ENCODE measurements at places on chromosomes 7 and 10.

DNA sequence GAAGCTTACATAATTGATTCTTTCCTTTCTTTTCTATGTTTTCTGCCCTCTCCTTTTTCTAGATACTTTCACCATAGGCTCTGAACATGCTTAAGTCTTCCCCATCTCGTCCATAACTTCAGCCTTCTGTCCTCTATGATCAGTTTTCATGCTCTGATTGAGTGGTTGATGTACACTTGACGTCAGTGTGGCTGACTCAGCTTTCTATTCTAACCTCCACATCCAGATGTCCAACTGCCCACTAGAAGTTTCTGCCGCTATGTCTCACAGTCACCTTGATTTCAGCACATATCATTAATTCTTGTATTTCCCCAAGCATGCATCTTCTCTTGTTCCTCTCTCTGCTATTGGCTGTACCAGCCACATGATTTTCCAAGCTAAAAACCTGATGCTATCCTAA is 15.0 kb downstream of the CDK14 start:
- no peak for DNase-seq

GRCh38 chr7:69177461-69177861 is 420.8 kb upstream of the AUTS2 start:
- no peak for DNase-seq

GRCh38 chr7:5077740-5078139 is 32.1 kb downstream of the RBAK start:
- DNase-seq, result no peak

DNA sequence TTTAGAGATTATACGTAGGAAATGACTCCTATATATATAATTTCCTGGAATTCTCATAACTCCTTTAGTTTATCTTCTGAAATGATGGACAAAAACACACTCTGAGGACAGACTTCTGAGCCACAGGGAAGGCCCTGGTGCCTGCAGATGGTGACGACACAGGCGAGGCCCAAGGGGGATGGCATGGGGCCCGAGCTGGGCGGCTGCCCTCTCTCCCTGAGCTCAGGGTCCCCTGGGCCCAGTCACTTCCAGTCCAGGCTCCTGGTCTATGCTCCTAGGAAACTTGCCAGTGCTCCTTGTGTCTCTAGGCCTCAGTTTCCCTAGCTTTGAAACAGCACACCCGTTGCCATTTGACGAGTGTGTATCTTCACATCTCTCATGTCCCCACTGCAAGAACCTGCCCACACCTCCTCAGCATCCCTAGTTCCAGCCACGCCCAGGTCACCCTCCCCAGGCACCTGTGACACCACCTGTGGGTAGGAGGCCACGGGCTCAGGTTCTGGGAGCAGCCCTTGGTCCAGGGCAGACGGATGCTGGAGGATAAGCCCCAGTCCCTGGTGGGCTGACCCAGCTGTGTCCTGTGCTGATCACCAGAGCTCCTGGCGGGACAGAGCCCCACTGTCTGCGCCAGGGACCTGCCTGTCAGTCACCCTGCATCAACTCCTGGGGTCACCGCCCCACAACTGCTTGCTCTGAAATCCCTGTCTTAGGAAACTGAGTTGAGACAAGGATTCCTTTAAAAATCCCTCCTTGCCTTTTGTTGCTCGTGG is 23.4 kb upstream of the SHH start:
- DNase-seq, result no peak

DNA sequence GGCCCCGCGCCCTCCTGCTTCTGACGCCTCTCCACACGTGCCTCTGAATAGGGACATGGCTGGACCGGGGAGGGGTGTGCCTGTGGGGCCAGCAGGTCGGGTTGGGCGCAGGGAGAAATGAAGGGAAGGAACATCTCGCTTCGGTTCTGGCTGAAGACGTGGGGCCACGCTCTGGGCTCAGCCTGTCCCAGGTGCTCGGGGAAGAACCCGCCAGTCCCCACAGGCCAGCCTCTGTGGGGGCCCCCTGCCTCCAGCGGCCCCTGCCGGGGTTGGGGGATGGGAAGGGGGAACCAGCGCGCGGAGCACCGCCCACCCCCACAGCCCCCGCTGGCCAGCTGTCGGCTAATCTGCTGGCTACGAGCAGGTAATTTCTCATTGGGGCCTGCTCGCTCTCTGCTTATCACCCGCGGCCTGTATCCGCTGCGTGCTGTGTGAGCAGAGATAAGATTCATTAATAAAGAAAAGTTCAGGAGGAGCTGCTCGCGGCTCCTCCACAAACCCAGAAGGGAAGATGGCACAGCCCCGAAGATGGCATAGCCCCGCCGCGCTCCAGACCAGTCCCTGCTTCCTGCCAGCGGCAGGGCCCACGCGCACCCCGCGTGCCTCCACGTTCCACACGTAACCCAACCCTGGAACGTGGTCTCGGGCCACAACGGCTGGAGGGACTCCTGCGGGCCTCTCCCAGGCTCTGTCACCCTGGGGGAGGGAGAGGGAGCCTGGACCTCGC is 186.2 kb downstream of the ELFN1 start:
- no peak for DNase-seq

DNA sequence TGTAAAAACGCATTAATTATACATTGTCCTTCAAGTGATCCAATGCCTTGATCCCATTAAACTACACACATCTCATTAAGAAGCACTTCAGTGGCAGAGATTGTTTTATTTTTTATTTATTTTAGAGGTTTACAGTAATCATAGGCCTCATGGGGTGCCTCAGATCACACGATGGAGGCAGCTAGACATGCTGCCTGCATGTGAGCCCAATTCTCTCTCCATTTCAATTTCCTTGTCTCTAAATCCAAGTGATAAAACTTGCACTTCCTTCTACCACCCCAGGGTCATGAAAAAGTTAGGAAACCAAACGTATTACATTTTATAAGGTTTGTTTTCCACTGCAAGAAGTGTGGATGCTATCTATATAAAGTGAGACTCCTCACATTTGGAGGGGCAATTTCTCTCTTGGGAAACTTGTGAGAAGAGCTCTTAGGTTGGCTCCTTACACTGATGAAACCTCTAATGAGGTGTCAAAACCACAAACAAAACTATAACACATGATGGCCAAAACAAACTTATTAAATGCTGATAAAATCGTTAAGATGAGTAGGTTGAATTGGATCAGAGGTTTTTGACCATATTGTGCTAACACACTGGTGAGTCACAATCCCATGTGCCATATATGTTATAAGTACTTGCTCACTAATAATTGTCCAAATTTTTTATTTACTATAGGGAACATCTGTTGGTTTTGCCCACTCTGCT is 22.3 kb upstream of the XPNPEP1 start:
- DNase-seq, result no peak

DNA sequence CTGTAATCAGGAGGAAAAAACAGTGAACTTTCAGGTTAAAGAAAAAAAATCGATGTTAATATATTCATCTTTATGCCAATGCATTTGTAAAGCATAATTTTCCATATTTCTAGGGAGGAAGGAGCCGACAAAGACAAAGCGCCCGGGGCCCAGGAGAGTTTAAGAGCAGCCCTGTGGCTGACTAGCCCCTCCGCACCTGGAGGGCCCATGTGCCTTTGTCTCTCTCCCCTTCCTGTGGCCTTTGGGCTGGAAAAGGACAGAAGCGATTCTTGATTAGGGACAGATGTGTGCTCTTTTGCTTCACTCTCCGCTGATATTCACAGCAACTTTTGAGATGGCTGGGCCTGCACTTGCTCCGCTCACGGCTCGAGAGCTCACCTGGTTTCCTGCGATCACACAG is 23.1 kb downstream of the DDC start:
- no peak for DNase-seq

DNA sequence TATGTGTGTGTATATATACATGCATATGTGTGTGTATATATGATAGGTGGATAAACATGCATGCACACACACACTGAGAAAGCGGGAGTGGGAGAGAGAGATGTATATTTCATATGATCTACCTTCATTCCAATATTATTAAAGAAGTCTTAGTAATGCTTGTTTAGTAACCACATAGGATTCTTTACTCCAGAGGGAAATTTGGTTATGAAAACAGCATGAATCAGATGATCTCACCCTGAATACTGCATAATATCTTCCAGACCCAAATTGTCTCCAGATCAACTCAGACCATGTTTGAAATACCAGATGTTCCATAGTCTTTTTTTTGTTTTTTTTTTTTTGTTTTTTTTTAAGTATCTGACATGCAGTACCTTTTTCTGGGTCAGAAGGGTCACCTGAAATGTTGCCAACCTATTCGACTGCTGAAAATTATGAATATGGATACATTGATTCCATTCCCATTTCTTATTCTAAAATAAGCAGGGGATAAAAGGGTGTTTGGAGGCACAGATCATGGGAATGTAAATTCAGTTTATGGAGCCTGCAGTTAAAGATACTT is 17.4 kb downstream of the TES start:
- DNase-seq, result peak; percentile 72

DNA sequence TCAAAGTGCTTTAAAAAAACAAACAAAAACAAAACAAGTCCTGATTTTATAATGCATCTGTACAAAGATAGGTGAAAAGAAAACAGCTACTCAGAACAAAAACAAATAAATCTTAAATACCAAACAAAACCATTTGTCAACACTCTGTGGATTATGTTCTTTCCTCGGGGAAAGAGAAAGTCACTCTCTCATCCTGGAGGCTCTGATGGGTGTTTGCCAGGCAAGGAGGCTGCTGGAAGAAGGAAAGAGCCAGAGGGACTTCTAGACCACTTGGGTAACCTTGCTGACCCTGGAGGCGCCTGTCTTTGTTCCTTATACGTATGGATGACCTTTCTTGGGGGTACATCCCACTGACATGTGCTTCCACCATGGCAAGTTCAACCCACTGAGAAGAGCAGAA is 92.8 kb downstream of the ZRANB1 start:
- DNase-seq, result no peak
